Stimulated activated CD8-positive, alpha-beta memory T cell treated with anti-CD3 and anti-CD28 coated beads, Interleukin-7, amount 100 ng/mL, for 4 hours (primary cell): ENCODE measurements at places on chromosomes 7 and 10.

GRCh38 chr10:34804306-34804705 lies 10.8 kb downstream of the PARD3 start:
- no peak for DNase-seq

DNA sequence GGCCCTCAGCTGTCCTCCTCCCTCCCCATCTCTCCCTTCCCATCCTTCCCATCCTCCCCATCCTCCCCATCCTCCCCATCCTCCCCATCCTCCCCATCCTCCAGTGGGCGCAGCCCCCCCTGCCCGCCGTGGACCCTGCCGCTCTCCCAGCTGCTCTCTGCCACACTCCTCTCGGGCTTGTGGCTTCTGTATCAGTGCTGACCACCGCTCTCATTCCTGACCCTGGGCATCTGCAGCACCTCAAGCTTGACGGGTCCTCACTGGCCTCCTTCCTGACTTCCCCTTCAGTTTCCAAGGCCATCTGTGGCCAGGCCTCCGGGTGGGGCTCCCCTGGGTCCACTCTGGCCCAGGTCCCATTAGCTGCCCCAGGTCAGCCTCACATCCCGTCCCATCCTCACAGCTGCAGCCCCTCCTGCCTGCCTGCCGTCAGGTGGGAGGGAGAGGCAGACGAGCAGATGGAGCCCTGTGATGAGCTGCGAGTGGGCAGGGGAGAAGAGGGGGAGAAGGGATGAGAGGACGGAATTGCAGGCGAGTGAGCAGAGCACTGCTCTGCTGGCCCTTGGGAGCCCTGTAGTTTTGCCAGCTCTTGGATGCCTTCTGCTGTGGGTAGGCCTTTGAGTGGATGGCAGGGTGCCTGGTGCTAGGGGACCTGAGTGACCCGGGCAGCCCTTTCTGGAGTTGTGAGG lies 35.7 kb downstream of the LHPP start:
- no peak for DNase-seq

DNA sequence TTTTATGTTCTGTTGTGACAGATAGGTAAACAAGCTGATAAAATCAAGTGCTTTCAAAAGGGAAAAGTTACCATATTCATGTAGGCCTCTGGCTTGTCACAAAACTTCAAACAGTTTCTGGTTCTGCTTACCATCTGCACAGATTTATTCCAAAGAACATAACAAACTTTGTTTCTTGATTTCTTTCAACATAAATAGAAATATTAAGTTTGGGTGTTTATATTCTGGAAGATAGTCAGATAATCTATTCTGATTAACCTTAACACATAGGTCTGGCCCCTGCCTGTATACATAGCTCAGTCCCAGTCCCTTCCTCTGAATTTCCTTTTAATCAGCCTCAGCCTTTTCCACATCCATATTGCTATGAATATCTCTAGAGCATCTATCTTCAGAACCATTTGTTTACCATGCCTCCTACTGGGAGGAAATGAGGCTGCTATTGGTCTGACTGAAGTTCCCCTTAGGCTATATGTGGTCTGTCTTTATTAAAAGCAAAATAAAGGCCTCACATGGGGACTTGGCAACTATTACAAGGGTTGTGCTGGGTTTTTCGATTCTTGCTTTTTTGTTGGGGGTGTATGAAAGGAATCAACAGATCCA lies 319.0 kb downstream of the HPSE2 start:
- no peak for DNase-seq

DNA sequence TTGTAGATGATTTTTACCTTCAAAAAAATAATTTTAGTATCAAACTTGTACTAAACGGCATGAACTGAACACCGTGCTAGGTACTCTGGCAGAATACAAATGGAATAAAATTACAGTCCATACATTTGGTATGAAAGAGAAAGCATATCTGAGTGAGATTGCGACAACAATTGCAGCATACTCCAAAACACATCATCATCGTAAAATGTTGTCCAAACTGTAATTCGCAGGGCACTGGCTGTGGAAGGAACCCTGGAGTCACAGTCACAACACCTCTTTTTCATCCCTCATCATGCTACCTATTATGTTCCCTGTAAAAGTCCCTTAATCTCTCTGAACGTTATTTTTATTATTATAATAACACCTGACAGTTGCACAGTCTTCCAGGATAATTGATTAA lies 13.5 kb downstream of the CREM start:
- no peak for DNase-seq

- no peak for DNase-seq
Measured at GRCh38 chr10:69406816-69407580, 9.7 kb downstream of the TACR2 start.

DNA sequence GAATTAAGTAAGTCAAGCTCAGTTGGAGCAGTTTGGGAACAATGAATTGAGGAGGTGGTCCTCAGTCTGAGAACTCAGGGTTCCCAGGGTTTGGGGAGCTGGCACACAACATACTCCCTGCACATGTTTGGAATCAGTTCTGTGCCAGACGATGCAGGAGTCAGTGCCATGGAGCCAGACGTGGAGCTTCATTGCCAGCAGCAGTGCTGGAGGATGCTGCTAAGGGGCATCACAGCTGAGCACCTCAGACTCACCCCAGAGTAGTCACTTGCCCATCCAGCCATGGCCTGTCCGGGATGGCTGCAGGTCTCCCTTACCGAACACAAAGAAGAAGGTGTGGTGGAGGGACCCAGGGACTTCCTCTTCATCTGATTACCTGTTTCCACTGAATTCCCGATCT lies 7.9 kb downstream of the GIMAP5 start:
- DNase-seq: no peak

DNA sequence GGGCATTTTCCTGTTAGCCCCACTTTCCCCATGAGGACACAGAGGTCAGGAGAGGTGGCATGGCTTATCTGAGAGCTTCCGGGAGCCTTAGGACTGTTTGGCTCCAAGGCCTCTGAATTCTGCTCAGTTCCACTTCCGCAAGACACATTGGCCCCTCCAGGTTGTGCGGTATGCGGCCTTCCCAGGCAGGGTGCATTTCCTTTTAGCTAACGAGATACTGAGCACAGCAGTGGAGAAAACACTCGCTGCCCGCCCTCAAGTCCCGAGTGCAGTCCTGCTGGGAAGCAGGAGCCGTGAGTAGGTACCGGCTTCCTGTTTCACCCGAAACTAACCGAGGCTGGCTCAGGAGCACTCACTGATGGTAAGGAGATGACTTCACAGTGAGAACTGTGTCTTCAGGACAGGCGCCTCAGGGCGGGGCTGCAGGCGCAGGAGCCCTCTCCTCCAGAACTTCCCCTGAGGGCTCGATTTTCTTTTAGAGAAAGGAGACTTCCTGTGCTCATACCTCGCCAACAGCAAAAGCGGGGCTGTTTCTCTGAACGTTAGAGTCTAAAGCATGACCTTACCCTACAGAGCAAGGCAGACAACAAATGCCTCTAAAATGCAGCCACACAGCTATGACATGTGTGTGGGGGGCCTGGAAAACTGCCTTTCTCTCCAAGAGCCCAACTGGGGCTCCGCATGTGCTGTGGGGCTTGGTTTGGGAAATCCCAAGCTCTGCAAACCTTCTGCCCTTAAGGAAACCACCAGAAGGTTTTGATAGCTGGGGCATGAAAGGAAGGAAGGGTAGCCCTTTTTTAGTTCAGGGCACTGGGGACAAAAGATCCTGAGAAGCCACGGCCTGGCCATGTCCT lies 25.9 kb downstream of the RGS10 start:
- DNase-seq: peak; percentile 24

DNA sequence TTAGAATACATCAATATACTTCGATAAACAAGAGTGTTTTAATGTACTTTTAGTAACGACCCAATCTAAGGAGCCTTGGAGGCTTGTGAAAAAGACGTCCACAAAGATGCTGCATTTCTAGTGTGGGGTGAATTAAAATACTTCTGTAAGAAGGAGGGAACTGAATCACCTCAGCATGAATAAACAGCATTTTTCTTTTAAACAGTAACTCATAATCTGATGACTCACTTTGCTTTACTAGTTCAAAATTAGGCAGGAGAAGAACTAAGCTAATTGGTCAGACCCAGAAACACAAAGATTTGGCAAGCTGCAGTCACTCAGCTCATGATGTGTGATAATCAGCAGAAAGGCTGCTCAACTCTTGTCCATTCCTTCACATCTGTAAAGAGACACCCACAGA lies 24.2 kb downstream of the NCOA4 start:
- no peak for DNase-seq

DNA sequence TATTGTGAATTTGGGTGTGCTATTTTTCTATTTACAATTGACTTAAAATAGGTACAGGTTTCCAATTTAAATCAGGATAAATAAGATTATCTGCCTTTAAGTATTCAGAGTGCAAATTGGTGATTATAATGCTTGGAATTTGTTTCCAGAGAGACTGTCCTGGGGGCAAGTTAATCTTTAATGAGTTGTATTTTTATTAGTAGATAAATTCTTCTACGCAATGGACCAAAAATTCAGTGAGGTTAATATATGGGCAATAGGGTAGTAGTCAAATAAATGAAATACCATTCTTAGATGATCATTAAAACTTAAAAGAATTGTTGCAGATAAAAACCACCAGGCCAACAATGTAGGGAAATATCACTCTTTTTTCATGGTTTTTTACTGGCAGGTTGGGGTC lies 3.4 kb downstream of the BICC1 start:
- DNase-seq: no peak

GRCh38 chr7:73515178-73515577 lies 6.9 kb downstream of the BAZ1B start:
- no peak for DNase-seq

GRCh38 chr7:135742371-135742770 lies 6.2 kb downstream of the FAM180A start:
- no peak for DNase-seq

GRCh38 chr10:1183701-1184100 lies 127.5 kb downstream of the WDR37 start:
- DNase-seq: no peak

GRCh38 chr7:123770378-123770777 lies 21.6 kb upstream of the WASL start:
- DNase-seq: no peak

DNA sequence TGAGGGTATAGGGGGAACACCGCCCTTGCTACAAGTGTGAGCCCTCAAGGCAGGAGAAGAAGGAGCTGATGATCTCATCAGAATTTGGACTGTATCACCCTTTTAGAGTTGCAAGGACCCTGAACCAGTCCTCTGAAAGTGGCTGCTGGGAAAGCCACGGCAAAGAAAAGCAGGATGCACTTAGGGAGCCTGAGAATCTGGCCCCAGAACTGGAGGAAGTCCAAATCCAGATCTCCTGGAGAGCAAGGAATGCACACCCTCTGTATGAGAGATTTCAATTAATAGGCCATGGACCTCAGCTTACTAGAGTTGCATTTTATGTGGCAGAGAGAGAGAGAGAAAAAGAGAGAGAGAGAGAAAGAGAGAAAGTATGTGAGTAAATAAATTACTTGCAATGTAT lies 662.9 kb downstream of the CCSER2 start:
- DNase-seq: no peak

DNA sequence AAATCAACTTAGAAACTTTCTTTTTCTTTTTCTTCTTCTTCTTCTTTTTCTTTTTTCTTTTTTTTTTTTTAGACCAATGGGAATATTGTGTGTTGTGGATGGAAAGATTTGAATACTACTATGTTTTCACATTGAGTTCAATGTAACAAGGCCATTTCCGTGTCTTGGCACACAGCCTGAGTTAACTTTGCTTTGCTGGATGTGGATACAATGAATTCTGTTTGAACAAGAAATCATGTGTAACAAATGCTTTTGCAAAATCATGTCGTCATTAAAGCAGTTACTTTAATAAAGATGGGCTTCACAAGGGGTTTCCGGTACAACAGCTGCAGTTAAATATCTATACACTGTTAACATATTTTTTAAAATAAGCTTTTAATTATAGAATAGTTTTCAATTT lies 13.5 kb upstream of the ENTPD1 start:
- DNase-seq: no peak
